ENCODE measurements at places on chromosomes 13 and 19. TPM values are rescaled to one million over a fixed set of nuclear protein-coding genes. Genes with fewer than 3 reads are reported as not detected.

The PSG11 gene
- not detected for total RNA-seq

The GRIN3B gene
- 3.1 TPM for total RNA-seq

The CPAMD8 gene
- total RNA-seq, result 0.02 TPM

The SIGLEC14 gene
- total RNA-seq, result not detected

The ZNF726 gene
- 0.59 TPM for total RNA-seq

The SCEL gene
- total RNA-seq, result 0.79 TPM

The ZNF497 gene
- 1.8 TPM for total RNA-seq

All from A549 treated with CpdA at 1 μM for 4 hours (cell line).